ENCODE measurements at places on chromosomes 7 and 10. TPM values are rescaled to one million over a fixed set of nuclear protein-coding genes. Genes with fewer than 3 reads are reported as not detected.

CYP2C8 gene
- total RNA-seq: not detected

- peaks cover 6% of the 10 kb centered on the region for H3K4me1 ChIP-seq
- H3K27ac ChIP-seq: no peak overlapping the region
- no peak for DNase-seq
- H3K36me3 ChIP-seq: no peaks in the 10 kb centered on the region
Observed at GRCh38 chr10:15232279-15232678, 63.8 kb upstream of the NMT2 start.

DNA sequence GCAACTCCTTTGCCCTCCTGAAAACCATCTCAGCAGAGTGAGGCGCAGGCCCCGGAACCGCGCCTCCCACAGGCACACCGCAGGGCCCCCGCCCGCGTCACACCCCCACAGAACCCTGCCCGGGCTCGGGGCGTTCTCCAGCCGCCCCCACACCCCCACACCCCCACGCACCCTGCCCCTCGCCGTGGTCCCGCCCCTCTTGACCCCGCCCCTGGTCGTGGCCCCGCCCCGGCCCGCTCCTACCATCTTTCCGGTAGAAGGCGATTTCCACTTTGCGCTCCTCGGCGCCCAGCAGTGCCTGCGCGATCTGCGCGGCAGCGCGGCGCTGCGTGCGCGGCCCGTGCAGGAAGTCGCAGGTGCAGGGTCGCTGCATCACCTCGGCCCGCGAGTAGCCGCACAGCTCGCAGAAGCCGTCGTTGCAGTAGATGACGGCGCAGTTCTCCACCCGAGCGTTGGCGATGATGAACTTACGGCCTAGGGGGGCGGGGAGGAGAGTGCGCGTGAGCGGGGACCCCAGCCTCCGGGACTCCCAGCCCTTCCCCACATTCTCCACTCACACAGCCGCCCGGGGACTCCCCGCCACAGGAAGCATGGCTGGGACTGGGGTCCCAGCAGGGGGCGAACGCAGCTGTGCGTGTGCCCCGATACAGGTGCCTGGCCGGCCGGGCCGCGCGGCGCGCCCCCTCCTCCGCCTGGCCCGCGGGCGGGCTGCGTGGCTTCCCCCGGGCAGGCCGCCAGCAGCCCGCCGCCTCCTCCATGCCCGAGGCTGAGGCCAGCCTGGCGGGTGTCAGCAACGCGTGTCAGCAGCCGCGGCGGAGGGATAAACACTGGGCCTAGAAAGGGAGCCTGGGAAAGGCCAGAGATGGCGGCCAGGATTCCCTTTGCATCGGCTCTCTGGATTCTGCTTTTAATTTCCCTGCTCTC is 3.4 kb downstream of the KCNH2 start:
- H3K27ac ChIP-seq: no peak overlapping the region
- H3K27me3 ChIP-seq: peaks cover 43% of the 10 kb centered on the region
- H3K36me3 ChIP-seq: no peaks in the 10 kb centered on the region
- peak; percentile 25 for DNase-seq

SH2D4B gene
- total RNA-seq: not detected

- H3K27me3 ChIP-seq: no peaks in the 10 kb centered on the region
- peak overlapping the region; percentile 92 for H3K27ac ChIP-seq
- DNase-seq: peak; percentile 43
- H3K36me3 ChIP-seq: no peaks in the 10 kb centered on the region
- H3K4me3 ChIP-seq: peak overlapping the region; percentile 91
- H3K4me1 ChIP-seq: no peaks in the 10 kb centered on the region
Observed at GRCh38 chr7:77696643-77697534, 630 bp downstream of the RSBN1L start.

WNT16 gene
- total RNA-seq: 1.7 TPM

DNA sequence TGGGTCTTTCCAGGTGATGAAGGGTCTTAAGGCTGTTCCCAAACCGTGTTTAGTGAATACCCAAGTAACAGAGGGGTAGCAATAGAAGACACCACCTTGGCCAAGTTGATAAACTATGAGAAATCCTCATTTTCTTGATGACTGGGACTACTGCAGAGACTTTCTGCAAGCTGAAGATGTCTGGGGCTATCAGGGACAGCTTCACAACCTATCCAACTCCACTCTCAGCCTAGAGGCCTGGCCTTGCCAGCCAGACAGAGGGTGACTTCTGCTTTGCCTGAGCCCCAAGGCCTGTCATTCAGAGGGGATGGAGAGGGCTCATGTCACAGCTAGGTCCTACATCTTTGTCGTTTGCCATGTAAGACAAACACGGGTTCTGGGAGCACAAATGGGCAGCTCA is 255.9 kb upstream of the GRB10 start:
- H3K4me1 ChIP-seq: peaks cover 11% of the 10 kb centered on the region
- H3K4me3 ChIP-seq: no peak overlapping the region
- peaks cover 34% of the 10 kb centered on the region for H3K27me3 ChIP-seq
- H3K27ac ChIP-seq: no peak overlapping the region

MYH16 gene
- 0.18 TPM for total RNA-seq

TNPO3 gene
- 77.2 TPM for total RNA-seq

DNA sequence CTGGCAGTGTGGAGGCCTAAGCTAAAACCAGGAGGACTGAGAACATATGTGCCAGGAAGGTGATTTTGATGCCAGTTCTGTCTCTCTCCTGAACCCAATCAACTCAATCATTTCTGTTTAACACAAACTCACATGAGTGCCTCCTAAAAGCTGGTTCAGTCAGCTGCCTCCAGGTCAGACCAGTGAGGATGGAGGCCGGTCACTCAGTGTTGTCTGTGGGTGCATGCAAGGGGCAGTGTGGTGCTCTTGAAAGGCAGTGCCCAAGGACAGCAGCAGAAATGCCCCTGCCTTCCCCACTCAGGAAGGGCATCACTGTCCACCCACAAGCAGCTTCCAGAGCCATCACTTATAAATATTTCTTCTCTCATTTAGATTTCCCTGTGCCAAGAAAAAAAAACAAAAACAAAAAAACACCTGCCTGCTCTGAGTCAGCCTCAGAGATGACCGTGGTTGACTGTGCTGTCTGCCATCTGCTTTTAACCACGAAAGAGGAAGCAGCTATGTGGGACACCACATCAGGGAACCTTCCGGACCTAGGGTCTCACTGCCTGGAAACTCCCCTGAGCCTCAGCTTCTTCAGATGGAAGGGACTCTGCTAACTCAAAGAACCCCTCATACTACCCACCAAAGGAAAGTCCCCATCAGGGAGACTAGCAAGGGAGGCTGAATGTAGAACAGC is 39.1 kb downstream of the VOPP1 start:
- DNase-seq: peak; percentile 86
- no peak overlapping the region for H3K27ac ChIP-seq
- H3K36me3 ChIP-seq: no peaks in the 10 kb centered on the region
- peaks cover 30% of the 10 kb centered on the region for H3K4me1 ChIP-seq

- H3K27me3 ChIP-seq: no peaks in the 10 kb centered on the region
- no peaks in the 10 kb centered on the region for H3K4me1 ChIP-seq
- H3K27ac ChIP-seq: no peak overlapping the region
- no peaks in the 10 kb centered on the region for H3K36me3 ChIP-seq
- H3K4me3 ChIP-seq: no peak overlapping the region
Observed at GRCh38 chr10:10902951-10903350, 114.7 kb upstream of the CELF2 start.

CHRM2 gene
- total RNA-seq: 144 TPM

- DNase-seq: peak; percentile 46
- H3K36me3 ChIP-seq: no peaks in the 10 kb centered on the region
- H3K27ac ChIP-seq: no peak overlapping the region
Observed at GRCh38 chr10:132618158-132618919, 80.8 kb downstream of the INPP5A start.

AGAP3 gene
- total RNA-seq: 33.3 TPM

- H3K36me3 ChIP-seq: peaks cover 17% of the 10 kb centered on the region
- H3K4me1 ChIP-seq: peaks cover 30% of the 10 kb centered on the region
- DNase-seq: no peak
- no peak overlapping the region for H3K27ac ChIP-seq
Observed at GRCh38 chr7:47497367-47498096, 84.4 kb downstream of the TNS3 start.

GRCh38 chr7:98970805-98971204 is 92.5 kb downstream of the TRRAP start:
- H3K4me3 ChIP-seq: no peak overlapping the region
- DNase-seq: no peak
- no peaks in the 10 kb centered on the region for H3K27me3 ChIP-seq
- no peak overlapping the region for H3K27ac ChIP-seq
- H3K36me3 ChIP-seq: peaks cover 72% of the 10 kb centered on the region

GRCh38 chr7:108094933-108095710 is 35.0 kb downstream of the LAMB4 start:
- H3K4me1 ChIP-seq: peaks cover 21% of the 10 kb centered on the region
- DNase-seq: peak; percentile 91
- peak overlapping the region; percentile 85 for H3K27ac ChIP-seq
- no peak overlapping the region for H3K4me3 ChIP-seq
- H3K27me3 ChIP-seq: no peaks in the 10 kb centered on the region
